ENCODE measurements at places on chromosomes 13 and 19.

GRCh38 chr13:113448885-113449692, 4.2 kb downstream of the ADPRHL1 start:
- no peak for DNase-seq

GRCh38 chr19:35745328-35746086, at the start of the genes PSENEN and U2AF1L4:
Gene PSENEN, plus strand, starts transcription at chr19:35745651. Its CDS starts 280 bp downstream, at chr19:35745931.
Gene U2AF1L4, minus strand, starts transcription at chr19:35745418. Its CDS starts 27 bp downstream, at chr19:35745391.
- peak; percentile 98 for DNase-seq

DNA sequence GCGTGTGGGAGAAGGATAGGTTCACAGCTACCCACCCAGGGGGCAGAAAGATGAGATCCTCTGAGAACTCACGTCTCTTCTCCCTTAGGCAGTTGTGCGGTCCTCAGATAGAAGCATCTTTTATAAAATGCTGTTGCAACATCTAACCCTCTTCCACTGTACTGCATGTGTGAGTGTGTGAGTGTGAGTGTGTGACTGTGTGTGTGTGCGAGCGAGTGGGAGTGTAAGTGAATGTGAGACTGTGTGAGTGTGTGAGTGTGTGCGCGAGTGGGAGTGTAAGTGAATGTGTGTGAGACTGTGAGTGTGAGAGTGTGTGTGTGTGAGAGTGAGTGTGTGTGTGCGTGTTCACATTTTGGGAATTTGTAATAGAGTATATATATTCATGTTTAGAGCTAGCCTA, 55.6 kb upstream of the F7 start:
- DNase-seq, result no peak

DNA sequence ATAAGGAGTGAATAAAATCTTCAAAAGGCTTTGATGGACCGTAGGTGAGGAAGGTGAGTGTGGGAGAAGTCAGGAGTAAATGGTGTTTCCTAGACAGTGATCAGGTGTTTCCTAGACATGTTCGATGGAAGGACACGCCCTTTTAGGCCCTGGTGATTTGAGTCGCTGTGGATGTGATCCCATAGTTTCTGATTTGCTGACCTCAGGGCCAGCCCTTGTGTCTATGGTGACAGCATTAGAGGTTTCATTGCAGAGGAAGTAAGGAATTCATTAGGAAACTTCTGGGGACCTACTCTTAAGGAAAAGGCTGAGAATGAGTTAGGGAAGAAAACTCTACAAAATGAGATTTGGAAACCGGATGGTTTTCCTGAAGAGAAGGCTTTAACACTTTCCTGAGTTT, 31.5 kb upstream of the RNF113B start:
- no peak for DNase-seq

DNA sequence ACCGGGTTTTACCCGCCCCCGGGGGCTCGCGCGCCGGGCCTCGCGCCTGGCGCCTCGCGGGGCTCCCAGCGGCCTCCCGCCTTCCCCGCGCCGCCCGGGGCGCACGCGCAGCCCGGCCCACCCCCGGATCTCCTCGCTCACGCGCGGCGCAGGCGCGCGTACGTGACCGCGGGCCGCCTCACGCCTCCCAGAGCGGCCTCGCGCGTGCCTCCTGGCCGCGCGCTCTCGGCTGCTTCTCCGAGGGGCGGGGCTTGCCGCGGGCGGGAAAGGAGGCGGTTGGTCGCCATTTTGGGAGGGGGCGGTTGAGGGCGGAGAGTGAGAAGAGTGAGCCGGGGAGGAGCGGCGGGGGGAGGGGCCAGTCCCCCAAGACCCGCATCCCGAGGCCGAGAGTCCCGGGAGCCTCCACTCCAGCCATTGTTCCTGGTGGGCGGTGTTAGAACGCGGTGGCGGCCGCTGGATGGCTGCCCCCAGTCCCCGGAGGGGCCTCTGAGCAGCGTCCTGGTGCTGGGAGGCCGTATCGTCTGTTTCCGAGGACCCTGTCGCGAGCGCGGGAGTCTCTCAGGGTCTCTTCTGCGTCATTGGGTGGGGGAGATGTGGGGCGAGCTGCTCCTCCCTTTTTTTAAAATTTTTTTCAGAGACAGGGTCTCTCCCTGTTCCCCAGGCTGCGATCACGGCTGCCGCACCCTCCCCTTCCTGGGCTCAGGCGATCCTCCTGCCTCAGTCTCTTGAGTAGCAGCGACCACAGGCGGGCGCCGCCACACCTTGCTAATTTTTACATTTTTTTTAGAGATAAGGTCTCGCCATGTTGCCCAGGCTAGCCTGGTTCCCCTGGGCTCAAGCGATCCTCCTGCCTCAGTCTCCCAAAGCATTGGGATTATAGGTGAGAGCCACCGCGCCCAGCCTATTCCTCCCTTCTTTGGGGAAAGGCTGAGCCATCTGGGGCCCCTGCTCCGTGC, at the start of gene ZNF541:
Gene ZNF541, minus strand, starts transcription at position 78 of the 956 bp plus-strand sequence. CDS start 17,292 bp downstream, outside the sequence.
- peak; percentile 15 for DNase-seq

DNA sequence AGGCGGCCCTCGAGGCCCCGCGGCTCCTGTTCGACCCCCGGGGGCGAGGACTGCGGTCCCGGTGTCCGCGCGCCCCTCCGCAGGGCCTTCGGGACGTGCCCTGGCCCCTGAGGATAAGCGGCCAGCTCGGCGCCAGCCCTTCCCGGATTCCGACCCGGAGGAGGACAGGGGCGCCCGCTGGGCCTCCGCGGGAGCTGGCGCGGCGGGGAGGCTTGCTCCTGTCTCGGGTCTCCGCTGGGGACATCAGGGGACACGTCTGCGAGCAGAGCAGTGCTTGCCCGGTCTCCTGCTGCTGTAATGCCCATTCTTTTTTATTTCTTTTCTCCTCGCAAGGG, 829 bp downstream of the B3GLCT start:
- DNase-seq, result no peak

- no peak for DNase-seq
Measured at GRCh38 chr19:12797141-12797587, 4.4 kb downstream of the PRDX2 start.

Measured in fibroblast of skin of left quadriceps (primary cell).